SHP77 treated with DMSO at 0.1 percent for 48 hours (cell line): ENCODE measurements at places on chromosomes 11 and 22.
A peak's percentile ranks its signal among the peaks of the same experiment; 100 is the strongest.

- peak; percentile 38 for DNase-seq
Measured at GRCh38 chr11:45655347-45655756, 10.1 kb downstream of the CHST1 start.

- DNase-seq, result no peak
Measured at GRCh38 chr11:125062931-125063428, at the start of gene SLC37A2. SLC37A2 (plus strand) TSS chr11:125063305; CDS start chr11:125063368, 63 bp downstream.

DNA sequence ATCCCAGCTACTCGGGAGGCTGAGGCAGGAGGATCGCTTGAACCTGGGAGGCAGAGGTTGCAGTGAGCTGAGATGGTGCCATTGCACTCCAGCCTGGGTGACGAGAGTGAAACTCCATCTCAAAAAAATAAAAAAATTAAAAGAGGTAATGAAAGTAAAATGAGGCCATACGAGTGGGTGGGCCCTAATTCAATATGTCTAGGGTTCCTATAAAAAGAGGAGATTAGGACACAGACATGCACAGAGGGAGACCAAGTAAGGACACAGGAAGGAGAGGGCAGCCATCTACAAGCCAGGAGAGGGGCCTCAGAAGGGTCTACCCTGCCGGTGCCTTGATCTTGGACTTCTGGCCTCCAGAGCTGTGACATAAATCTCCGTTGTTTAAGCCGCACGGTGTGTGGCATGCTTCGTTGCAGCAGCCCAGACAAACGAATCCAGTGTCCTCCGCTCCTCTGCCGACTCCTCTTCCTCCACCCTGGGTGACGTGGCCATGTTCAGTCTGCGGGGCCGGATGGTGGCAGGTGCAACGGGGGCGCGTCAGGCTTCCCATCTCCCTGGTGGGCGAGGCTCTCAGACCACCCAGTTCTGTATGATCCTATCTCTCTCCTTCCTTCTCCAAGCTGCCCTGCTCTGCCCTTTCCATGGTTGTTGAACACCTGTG, 51.6 kb upstream of the PARVG start:
- peak; percentile 38 for DNase-seq

- DNase-seq, result no peak
Measured at GRCh38 chr11:116712428-116712827, 60.4 kb downstream of the BUD13 start.

DNA sequence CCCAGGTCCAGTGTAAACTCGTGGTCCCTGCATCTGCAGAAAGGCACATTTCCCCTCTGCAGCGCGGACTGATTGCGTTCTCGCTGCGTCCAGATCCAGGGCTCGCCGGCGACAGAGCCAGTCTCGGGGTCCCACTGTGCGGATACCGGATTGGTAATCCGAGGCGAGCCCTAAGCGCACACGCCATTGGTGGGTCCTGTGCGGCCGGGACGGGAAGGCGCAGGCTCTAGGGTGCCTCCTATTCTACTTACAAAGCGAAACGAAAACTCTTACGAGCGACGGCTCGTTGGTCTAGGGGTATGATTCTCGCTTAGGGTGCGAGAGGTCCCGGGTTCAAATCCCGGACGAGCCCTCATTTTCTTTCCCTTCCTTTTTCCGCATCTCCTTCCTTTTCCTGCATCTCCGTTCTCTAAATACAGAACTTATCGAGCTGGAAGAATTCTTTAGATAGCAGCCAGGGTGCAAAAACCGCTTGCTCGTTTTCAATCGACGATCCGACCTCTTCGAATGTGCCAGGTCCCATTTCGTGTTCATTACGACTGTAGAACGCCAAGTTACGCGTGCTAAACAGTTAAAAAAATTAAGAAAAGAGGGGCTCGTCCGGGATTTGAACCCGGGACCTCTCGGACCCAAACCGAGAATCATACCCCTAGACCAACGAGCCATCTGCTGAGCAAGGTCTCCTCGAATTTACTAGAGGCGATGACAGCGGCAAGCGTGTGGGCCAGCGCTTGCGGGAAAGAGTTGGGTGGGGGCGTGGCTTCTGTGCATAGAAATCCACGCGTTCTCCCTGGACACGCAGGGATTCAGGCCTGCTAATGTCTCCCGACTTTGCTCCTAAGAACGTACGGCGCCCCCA, 29.2 kb upstream of the WNT11 start:
- DNase-seq, result peak; percentile 93

DNA sequence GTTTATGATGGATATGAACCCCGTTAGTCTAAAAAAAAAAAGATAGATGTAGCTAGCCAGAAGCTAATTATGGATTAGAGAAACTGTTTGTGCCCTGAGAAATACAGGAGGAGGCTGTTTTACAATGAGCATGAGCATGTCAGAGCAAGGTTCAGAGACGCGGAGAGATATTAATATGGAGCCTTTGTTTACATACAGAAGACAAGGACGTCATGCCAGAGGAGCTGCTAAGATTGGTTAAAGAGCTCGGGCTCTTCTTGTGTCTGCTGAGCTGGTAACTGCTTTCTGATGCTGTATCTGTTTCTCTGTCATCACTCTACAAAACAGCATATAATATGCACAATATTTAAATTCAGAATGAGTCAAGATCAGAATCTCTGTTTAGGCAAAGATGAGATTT, 24.9 kb upstream of the CCDC89 start:
- no peak for DNase-seq

DNA sequence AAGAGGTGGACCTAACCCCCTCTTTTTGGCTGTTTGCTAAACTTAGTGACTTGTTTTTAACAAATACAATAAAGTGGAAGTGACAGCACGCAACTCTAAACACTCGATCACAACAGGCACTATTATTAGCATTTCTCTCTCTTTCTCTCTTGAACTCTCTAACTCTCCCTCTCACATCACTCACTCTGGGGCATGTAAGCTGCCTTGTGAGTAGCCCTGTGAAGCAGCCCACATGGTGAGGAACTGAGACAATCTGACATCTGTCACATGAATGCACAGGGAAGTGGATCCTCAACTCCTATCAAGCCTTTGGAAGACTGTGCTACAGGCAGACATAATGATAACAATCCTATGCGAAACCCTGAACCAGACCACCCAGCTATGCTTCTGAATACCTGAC, 609.0 kb upstream of the CNTN5 start:
- no peak for DNase-seq

GRCh38 chr11:33687733-33688479, 12.7 kb downstream of the C11orf91 start:
- DNase-seq, result peak; percentile 19

- no peak for DNase-seq
Measured at GRCh38 chr11:24070435-24070834, 426.4 kb upstream of the LUZP2 start.

- no peak for DNase-seq
Measured at GRCh38 chr22:19807914-19808872, 46.5 kb downstream of the GNB1L start.

DNA sequence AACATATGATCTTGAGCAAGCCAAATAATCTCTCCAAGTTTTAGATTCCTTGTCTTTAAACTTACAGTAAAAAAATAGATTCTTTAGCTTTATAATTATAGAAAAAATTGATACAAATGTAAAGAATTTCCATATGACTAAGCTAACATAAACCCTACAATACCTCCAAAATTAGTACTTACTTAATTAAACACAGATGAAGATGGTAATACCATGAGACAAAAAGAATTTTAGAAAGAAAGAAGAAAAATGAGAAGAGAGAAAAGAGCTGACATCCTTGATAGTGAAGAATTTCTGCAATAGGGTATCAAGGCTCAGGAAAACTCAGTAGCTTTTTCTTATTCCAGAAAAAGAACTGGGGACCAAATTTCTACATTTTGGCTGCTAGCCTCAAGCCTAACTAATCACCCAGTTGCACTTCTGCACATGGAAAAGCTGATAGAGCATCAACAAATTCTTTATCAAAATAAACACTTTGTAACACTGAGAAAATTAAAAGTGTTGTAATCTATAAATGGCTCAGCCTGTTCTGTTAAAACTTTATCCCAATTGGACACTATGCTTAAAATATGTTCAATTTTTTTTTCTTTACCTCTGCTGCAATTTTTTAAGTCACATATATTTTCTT, 24.7 kb upstream of the SOX6 start:
- no peak for DNase-seq

DNA sequence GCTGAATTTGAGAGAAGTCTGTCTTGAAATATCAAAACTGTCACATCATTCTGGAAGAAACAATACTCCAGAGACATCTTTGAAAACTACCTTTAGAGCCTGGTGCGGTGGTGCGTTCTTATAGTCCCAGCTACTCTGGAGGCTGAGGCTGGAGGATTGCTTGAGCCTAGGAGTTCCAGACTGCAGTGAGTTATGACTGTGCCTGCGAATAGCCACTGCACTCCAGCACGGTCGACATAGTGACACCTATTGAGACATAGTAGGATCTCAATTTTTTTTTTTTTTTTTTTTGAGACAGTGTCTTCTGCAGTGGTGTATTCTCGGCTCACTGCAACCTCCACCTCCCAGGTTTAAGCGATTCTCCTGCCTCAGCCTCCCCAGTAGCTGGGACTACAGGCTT, 11.5 kb upstream of the AIFM3 start:
- no peak for DNase-seq

- DNase-seq, result peak; percentile 61
Measured at GRCh38 chr22:29031227-29032011, 30.2 kb downstream of the C22orf31 start.
